GM04503 (cell line): ENCODE measurements at places on chromosomes 6 and 20.

DNA sequence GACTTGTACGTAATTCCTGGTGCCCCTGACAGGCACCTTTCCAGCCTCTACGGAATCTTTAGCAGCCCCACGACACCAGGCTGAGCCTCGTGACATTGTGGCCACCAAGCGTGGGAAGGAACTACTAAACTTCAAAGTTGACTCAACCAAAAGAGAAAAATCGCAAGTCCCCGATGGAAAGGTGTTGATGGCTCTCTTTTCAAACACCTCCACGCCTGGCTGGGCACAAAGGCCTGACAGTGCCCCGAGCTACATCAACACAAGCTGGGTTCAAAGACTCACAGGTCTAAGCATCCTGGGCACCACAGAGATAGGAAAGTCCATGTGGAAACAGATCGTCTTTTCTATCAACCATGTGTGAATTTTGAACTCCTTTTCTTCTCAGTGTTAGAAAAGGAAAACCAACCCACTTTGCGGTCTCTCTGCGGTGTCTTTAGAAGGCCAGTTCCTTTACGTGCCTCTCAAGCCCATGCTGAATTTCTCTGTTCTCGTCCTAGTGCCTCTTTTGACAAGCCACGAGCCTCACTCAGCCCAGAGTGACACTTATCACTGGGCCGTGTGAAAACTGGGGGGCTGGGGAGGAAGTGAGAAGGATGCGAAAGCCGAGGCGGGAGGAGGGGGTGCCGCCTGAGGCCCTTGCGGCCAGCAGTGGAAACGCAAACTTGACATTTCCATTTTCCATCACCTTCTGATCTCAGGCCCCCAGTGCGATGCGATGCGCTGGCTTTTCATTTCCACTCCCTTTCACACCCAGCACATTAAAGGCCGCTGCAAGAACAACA, 59.4 kb downstream of the GFOD1 start:
- no peak for DNase-seq

DNA sequence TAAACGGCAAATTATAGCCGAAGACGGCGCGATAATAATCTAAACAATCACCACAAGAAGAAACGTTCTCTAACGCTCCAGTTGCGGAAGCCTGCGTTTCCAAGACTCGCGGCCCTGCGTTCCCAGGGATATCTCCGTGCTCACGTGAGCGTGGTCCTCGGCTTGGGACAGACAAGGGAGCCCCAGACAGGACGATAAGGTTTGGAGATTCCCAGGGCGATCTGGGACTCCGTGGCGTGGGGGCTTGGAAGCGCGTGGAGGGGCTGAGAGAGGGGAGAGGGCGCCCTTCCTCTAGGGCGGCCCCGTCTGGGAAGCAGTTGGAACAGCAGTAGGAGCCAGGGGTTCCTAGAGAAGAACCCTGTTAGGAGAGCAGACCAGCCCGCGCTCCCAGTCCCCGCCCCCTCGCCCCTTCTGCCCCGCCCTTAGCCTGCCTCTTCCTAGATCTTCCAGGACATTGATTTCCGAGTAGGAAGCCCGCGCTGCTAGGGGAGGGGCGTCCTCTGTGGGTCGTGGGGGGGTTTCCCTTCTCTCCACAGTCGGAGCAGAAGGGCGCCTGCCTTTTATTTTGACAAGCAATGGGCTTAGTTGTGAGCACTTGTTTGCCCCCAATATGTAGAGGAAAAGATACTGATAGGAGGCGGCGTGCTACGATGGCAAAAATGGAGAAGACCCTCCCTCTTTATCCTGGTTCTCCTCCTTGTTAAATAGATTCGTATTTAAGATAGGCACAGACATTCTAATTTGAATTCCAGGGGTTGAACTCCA, 10.6 kb downstream of the NRN1 start:
- peak; percentile 45 for DNase-seq

DNA sequence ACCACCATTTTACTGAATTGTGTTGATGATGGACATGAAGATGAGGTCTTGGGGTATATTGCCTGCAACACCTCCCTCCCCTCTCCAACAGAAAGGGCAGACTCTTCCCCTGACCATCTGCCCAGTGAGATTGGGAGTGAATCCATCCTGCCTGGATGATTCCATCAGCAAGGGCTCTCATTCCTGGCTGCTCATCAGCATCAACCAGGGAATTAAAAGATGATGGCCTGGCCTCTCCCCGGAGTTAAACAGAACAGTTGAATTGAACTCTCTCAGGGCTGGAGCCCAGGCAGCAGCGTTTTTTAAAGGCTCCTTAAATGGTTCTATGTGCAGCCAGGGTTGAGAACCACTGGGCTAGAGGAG, 14.6 kb upstream of the MRPS18A start:
- no peak for DNase-seq

DNA sequence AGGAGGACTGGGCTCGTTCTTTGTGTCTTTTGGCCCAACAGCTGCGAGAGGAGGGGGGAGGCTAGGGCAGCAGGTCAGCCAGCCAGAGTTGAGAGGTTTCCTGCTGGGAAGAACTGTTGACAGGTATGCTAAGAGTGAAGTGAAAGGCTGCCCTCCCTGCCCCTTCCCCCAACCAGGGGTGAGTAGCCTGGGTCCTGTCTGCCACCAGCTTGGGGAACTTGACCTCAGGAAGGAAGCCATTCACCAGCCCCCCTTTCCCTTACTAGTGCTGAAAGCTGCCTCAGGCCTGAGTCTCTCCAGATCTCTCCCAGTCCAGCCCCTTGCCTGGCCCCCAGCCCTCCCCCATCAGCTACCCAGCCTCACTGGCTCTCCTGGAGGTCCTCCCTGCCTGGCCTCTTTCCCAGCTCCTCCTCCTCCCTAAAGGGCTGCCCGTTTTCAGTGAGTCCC, 20.7 kb upstream of the ZNF76 start:
- no peak for DNase-seq

DNA sequence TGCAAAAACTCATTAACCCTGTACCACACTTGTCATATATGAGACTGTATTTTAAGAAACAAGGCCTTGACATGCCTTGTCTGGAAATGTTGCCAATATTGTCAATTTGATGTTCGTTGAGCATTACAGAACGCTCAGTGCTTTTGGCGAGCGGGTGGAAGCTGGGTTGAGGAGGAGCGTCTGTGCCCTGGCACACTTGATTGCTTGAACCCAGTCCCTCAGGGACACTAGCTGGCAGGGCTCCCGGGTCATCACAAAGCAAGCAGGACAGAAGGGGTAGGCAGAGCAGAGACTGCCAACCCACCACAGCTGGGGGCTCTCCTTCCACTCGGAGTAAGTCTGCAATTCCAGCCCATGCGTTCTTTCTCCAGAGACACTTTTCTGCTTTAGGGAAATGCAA, 286.3 kb downstream of the KHDC1L start:
- DNase-seq = no peak

GRCh38 chr6:137102050-137102848, 57.5 kb upstream of the IL20RA start:
- no peak for DNase-seq

DNA sequence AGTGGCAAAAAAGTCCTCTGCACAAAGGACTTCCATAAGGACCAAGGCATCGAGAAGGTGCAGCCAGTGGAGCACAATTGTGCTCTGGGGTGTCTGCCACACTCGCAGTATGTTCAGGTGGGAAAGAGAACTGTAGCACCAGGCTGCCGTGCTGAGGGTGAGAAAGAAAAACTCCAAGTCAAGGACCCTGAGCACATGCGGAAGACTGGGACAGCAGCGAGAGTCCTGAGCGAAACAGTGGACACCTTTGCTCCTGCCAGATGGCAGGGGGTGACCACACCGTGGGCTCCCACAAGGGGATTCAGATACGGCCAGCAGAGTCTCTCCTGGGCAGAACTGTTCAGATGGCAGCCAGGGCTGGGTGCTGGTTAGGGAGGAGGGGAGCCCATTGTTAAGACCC, 73.6 kb downstream of the POPDC3 start:
- no peak for DNase-seq

GRCh38 chr6:30227242-30227722, 14.1 kb upstream of the TRIM26 start:
- DNase-seq = no peak

DNA sequence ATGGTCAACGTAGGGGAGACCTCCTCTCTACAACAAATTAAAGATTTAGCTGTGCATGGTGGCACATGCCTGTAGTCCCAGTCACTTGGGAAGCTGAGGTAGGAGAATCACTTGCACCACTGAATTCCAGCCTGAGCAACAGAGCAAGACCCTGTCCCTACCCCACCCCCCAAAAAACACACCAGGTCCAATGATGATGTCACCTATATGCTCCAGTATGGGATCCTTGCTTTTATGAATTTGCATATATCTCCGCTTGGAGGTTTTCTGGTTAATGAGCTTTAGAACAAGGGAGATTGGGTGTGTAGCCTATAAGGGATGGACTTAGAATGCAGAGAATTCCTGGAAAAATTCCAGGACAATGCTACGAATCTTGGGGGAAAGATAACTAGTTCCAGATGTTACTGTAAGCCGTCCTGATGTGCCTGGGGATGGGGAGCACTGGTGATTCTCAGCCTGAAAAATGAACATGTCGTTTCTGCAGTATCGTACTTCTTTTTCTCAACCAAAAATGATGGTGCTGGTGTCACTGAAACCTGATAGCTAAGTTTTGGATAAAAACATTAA, 61.1 kb downstream of the ZBTB2 start:
- peak; percentile 42 for DNase-seq
